Activated naive CD4-positive, alpha-beta T cell treated with anti-CD3 and anti-CD28 coated beads, Interleukin-2, amount 50 U/mL, for 72 hours (primary cell): ENCODE measurements at places on chromosomes 11 and 22.

GRCh38 chr22:37623075-37624016 lies 14.7 kb downstream of the GGA1 start:
- no peak for DNase-seq

DNA sequence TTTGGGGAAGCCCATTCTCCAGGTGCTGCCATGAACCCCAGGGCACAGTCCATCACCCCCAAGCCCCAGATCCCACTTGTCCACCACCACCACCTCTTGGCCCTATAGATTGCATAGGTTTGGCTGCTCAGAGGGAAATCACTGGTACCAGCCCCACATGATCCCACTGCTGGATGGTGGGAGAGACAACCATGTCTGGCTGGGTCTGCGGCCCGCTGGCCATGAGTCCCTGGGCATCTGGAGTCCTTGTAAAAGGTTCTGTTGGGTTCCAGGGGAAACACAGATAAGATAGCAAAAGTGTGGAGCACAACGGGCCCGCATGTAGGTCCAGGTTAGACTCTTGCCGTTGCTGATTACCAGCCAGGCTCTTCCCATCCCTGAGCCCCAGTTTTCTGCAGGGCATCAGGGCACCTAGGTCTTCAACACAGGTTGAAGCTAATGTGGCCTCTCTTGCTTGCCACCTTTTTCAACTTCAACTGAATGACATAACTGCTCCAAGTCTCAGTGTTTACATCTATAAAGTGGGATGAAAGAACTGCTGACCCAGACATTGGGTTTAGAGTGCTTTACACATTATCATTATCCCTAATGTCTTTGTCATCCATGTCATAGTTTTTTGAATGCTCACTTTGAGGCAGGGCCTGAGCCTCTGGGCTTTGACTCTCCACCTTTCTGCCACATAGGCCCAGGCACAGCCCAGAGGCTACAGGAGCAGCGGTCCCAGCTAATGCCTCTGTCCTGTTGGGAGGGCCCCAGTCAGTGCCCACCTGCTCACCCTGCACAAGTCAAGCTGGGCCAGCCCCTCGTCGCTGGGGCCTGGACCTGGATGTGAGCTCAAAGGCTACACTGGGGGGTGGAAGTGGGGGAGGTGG lies 1.0 kb upstream of the TANGO2 start:
- no peak for DNase-seq

DNA sequence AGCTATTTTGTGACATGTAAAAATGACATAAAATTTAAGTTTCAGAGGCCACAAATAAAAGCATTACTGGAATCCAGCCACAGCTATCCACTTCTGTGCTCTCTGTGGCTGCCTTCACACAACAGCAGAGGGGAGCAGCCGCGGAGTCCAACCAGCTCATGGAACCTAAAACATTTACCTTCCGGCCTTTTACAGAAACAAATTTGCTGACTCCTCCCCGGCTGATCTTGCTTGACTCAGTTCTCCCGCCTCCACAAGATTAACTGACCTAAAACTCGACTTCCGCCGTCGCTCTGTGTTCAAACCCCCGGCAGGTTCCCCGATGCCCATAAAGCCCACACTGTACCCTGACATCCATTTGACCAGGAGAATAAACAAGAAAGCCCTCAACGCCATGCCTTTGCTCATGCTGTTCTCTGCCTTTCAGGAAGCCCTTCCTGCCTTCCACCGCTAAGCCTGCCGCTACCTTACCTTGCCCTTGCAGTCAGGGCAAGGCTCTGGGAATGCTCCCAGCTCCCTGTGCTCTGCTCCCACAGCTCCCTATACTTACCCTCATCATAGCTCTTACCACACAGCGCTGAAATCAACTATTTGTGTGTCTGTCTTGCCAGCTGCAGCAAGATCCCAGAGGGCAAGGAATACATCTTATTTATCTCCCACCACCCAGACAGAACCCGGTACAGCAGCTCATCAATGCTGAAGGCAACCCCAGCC lies 35.4 kb downstream of the MICAL3 start:
- no peak for DNase-seq

GRCh38 chr11:57219021-57219627 lies 17.9 kb downstream of the APLNR start:
- no peak for DNase-seq

GRCh38 chr11:2398664-2399355 lies 1.7 kb upstream of the TSSC4 start:
- DNase-seq = no peak

DNA sequence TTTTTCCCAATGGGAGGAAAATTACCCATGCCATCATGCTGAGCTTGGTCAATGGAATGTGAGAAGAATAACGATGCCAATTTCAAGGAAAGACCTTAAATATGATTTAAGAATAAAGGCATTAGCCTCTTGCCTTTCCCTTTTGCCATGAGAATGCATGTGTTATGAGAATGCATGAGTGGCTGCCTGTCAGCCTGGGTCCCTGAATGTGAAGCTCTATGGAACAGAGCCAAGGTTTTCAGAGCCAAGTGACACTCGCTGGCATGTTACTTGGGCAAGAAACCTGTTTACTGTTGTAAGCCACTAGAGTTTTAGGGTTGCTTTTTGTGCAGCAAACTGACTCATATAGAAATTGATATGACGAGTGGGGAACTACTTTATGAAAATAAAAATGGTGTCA lies 75.7 kb downstream of the JRKL start:
- DNase-seq = no peak

DNA sequence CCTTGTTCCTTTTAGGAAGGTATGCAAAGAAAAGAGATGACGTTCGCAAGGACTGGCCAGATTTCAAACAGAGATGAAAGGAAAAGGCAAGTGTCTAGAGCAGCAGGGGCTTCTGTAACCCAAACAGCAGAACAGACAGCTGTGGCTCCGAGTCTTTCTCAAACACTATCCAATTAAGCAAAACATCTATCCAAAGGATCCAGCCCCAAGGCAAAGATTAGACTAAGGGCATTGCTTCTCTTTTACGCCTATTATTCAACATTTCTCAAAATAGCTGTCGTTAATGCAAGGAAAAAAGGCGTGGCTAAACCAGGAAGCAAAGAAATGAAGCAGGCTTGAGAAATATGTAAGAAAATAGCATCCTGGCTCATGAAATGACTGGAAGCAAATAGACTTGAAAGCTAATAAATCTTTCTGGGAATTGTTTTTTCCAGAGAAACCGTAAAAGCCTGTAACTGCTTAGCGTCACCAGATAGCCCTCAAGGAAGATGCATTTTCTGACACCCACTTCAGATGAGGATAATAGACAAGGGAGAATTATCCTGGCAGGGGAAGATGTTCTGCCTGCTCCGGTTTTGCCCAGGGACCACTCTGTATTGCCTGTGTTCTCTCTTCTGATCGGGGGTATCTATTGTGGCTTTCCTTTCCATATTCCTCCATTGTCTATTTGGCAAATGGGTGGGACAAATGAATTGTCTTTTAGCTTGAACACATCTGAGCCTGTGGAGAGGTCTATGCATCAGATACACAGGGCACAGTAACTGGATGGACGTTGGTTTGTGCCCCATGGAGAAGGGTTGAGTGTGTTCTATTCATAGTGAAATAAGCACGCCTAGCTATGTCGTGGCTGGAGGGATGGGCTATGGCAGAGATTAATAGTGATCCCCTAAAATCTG lies 20.2 kb downstream of the C11orf96 start:
- DNase-seq = no peak

DNA sequence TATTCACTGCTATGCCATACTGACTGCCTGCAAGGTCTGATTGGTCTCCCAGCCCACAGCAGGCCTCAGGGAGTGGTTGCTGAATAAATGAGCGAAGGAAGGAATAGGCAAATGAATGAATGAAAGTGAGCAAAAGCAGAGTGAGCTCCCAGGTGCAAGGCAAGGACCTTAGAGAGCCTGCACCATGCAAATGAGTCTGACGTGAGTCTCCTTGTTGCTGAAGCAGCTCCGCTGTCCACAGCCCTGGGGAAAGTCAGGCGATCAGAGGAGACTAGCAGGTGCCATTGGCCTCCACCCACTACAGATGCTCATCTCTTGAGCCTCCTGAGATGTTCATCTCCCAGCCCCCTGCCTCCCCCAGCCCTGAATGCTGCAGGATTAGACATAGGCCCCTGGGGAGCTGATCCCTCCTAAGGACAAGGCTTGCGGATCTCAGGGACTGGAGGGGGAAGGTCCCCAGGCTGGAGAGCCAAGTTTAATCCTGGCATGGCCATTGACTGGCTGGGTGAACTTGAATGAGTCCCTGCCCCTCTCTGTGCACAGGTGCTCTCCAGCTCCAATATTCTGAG lies 22.1 kb downstream of the GDPD5 start:
- DNase-seq = no peak

DNA sequence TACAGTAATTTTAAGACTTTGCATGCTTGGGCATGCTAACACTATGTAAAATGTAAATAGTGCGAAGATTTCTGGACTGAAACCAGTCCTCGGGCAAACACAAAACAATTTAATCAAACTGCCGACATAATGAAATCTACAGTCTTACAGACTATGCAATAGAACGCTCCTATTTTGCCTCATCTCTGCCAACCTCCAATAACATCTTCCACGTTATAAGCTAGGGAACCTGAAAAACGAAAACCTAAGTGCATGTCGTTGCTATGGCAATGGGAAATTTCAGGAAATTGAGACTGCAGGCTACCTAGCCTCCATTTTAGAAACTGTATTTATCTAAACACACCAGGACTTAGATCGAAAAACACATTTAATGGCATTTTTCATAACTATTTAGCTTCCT lies 1.1 kb downstream of the CSTF3 start:
- no peak for DNase-seq

GRCh38 chr11:43354311-43354710 lies 4.4 kb upstream of the TTC17 start:
- DNase-seq = no peak

- no peak for DNase-seq
These were observed 34.8 kb upstream of the PSMA1 start for GRCh38 chr11:14554959-14555358.

DNA sequence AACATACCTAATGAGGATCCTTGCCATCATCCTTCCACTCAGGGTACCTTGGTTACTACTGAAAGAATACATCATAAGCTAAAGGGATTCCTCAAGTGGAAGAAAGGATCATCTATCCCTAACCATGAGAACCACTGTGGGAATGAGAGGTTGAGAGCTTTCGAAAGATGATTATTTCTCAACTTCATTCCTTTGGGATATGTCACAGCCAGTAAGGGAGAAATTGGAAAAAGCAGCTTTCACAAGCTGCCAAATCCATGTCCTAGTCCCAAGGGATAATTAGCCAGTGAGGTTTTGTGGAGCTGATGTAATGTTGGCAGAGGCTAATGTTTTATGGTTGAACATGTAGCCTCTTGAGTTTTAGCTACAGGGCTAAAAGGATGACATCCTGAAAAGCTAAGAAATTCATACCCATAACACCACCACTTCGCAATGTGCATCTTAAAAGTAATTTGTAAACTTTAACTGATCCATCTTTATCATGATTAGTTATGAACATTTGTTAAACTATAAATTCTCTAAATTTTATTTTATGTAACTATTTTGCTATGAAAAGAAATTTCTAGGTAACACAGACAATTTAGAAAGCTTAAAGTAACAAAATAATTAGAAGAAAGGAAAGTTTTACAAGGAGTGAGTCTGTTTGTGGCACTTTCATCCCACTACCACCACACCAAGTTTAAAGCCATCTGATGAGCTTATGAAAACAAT lies 123.9 kb downstream of the MRTFA start:
- no peak for DNase-seq

- DNase-seq = no peak
These were observed 83.3 kb upstream of the SUSD2 start for GRCh38 chr22:24097961-24098391.

- DNase-seq = no peak
These were observed 18.4 kb downstream of the MUC6 start for GRCh38 chr11:1018091-1018490.

DNA sequence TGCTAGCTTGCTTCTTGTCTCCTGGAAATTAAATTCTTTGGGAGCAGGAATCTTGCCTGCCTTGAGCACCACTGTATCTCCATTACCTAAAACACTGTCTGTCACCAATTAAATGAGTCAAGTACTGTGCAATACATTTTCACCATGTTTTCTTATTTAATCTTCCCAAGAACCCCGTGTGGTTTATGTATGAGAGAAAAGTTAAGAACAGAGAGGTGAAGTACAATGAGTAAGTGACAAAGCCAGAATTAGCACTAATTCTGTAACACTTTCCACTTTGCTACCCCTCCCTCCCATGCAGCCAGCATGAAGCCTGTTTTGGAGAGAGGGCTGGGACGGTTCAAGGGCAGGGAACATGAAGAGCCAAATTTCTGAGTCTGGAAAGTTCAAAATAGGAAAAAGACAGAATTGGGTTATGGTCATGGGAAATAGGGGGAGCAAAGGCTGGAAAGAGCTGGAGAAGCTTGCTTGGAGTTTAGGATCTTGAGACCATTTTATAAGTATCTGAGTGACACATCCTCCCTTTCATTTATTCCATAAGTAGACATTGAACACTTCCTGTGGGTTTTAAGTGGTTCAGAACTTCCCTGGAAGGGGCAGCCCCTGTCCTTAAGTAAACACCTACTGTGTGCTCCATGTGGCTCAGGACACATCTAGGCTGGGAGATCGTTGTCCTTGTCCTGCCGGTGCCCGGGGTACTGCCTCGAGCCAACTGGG lies 60.5 kb upstream of the CHST1 start:
- DNase-seq = no peak
